ENCODE measurements at places on chromosomes 6 and 20.
A peak's percentile ranks its signal among the peaks of the same experiment; 100 is the strongest.

DNA sequence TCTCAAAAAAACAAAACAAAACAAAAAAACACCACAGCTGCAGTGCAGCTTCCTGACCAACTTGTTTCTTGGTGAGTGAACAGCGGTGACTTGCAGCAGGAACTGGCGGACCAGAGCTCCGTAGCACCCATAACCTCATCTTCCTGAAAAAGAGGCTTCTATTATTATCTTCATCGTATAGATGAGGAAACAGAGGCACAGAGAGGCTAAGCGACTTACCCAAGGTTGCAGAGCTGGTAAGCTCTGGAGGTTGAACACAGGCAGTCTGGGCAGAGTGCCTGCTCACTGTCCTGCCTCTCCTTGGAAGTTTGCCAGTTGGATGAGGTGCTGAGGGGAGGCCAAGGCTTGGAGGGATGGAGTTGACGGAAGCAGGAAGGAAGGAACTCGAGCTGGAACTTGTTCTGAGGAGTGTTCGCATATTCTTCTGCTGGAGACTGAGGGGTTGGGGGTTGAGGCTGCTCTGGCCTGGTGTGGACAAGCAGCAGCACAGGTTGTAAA lies 47.9 kb upstream of the CCDC167 start:
- DNase-seq, result no peak

GRCh38 chr20:60086821-60087562 lies 128.8 kb downstream of the CDH26 start:
- DNase-seq, result no peak

- DNase-seq, result no peak
These were observed 33.1 kb downstream of the PTPN1 start for GRCh38 chr20:50543326-50543725.

DNA sequence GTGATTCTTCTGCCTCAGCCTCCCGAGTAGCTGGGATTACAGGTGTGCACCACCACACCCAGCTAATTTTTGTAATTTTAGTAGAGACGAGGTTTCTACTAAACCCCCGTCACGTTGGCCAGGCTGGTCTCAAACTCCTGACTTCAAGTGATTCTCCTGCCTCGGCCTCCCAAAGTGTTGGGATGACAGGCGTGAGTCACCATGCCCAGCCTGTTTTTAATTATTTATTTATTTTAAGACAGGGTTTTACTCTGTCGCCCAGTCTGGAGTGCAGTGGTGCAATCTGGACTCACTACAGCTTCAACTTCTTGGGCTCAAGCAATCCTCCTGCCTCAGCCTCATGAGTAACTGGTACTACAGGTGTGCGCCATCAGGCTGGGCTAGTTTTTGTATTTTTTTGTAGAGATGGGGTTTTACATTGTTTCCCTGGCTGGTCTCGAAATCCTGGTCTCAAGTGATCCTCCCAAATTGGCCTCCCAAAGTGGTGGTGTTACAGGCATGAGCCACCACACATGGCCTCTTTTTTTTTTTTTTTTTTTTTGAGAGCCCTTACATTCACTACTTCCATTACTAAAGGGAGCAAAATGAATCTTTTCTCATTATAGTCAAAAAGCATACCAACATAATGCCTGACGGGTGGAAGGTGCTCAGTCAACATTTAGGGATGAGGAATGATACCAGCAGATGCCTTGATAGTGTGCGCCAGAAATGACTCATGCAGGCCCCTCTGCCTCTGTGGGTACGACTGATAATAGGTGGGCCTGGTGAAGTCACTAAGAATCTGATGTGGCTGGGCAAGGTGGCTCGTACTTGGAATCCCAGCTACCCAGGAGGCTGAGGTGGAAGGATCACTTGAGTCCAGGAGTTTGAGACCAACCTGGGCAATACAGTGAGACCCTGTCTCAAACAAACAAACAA lies 17.8 kb upstream of the RALGAPB start:
- DNase-seq, result no peak

DNA sequence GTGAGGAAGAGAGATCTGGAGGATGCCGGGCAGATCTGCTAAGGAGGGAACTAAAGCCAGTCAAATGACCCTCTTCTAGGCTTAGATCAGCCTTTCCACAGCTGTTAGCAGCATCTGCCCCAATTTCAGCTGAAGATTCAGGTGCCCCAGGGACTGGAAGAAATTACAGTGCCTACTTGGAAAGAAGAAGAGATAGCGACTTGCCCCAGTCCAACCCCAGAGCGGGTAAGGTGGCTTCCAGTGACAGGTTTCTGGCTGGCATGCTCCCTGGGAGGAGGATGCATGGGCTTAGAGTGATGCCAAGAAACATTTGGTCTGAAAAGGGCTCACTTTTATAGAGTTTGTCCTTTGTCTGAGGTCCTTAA lies 620 bp downstream of the TJAP1 start:
- no peak for DNase-seq

DNA sequence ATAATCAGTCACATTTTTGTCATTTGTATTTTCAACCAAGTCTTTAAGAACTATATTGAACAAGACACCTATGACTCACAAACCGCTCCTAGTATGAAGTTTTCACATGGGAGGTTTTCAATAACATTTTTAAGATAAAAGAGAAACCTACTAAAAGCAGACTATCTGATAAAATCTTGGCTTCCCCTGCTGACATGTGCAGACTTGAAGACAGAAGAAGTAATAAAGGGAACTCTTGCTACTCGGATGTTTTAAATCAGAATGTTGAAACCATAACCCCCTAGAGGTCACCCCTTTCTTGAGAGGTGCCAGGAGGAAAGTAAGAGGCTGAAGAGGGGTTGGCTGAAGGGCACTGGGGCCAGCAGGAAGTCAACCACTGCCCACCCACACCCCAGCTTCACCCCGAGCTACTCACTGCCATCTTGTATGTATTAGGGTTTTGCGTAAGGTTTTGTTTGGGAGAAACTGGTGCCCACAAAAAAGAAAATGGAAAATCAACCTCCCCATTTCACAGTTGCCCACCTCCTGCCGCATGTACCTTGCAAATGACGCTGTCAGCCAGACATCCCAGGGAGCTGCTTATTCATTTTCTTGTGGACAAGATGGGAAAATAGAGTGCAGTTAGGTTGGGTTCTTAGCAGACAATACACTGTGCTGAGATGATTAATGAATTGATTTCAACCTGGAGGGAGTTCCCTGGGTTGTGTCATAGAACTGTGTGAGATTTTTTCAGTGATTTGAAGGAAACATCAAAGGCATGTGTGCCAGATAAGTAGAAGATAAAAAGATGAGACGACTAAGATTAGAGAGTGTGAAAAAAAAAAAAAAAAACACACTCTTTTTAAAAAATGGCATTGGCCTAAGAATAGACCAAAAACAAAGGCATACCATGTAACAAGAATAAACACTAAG lies 83.2 kb upstream of the TAB2 start:
- peak; percentile 41 for DNase-seq

DNA sequence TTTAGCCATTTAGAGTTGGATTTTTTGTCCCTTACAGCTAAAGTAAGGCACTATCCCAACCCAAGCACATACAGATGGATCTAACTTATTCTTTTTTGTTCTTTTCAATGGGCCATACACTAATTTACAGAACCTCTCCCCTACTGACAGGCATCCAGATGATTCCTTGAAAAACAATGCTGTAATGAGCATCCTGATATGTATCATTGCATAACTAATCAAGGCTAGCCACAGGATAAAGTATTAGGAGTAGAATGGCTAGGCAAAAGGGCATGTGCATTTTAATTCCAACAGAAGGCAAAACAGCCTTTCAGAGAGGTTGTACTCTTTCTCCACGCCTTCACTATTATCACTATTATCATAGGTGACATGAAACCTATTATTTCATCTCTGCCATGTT lies 54.1 kb downstream of the ELOVL5 start:
- no peak for DNase-seq

GRCh38 chr6:136440203-136440602 lies 110.0 kb downstream of the MAP7 start:
- DNase-seq, result no peak

DNA sequence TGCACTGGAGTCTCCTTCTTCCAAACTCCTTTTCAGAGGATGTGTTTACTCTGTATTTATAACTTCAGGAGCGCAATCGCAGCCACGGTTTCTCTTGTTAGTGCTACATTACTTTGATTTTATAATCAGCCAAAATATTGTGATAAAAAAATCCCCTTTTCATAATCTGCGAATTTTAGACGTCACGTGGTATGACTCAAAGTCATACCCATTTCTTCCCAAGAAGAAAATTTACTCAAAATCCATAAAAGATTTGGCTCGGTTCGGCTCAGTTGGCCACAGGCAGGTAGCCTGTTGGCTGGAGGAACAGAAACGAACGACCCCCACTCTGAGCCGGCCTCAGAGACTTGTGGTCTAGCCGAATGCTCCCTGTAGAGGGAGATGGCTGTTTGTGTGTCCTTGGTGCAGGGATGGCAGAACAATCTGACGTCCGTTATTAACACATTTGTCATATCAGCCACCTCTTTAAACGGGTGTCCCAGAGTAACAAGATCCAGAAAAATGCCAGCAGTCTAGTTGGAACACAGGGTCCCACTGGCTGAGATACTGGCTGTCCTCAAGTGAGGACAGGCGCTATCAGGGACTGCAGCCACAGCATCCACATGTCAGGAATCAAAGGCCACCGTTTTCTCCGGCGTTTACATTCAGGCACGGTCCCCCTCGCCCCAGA lies 247.6 kb downstream of the DLL1 start:
- no peak for DNase-seq

GRCh38 chr20:20206788-20207187 lies 154.5 kb downstream of the CFAP61 start:
- no peak for DNase-seq

DNA sequence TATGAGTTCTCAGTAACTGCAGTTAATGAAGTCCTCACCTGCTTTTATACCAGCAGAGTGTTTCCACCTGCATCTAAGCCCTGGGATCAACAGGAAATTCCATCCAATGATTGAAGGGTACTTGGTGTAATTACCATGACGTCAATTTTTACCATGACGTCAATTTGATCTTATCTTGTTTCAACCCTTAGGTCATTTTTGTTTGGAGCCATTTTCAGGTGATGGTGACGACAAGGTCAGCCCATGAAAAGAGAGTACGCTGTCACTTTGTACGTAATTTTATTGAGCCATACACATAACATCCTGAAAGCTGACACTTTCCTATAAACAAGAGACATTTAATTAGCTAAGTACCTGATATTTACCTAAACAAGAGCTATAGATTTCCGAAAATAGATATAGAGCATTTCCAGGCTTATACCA lies at the start of gene CGA:
CGA (minus strand) TSS at position 20 of the 423 bp plus-strand sequence. CDS start 6,906 bp downstream, outside the sequence.
- no peak for DNase-seq

- DNase-seq, result no peak
These were observed 108.1 kb downstream of the PREX1 start for GRCh38 chr20:48719598-48720255.

DNA sequence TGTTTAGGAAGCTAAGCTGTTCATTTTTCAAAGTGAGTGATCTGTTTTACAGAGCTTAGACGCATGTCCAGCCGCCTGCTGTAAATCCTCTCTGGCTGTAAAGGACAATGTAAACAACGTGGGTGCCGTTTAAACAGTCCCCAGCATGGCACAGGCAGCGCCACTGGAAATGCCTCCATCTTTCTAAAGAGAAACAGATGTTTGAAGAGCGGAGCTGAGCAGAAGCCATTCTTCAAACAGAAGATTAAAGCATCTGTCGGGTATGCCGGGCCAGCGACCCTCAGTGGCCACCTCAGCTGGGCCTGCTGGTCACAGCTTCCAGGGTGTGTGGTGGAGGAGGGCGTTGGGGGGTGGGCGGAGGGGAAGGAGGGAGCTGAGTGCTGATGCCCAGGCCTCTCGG lies 138.6 kb downstream of the ERMARD start:
- DNase-seq, result no peak

GRCh38 chr20:10654250-10654610 lies 19.6 kb downstream of the JAG1 start:
- DNase-seq, result no peak

- DNase-seq, result no peak
These were observed 72.0 kb downstream of the SYNJ2 start for GRCh38 chr6:158053377-158054313.

GRCh38 chr6:144898052-144898689 lies 613.0 kb downstream of the UTRN start:
- no peak for DNase-seq

GRCh38 chr6:149441740-149442139 lies 41.7 kb downstream of the SUMO4 start:
- DNase-seq, result no peak

- no peak for DNase-seq
These were observed 47.5 kb upstream of the PROKR2 start for GRCh38 chr20:5364136-5364821.

DNA sequence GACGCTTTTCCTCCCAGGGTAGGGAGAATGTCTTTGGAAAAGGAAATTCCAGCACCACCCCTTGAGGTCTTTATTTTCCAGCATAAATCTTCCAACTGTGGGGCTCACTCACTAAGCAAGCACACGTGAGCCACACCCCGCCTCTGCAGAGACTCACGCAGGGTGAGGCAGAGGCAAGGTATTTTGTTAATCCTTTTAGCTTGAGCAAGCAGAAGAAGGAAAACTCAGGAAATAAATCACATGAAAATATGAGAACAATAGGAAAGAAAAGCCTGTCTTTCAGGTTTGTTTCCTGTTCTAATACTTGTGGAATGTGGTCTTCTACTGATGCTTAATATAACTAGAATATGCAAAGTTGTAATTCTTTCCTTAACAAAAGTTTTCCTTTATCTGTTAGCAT lies 4.1 kb upstream of the PHACTR2 start:
- no peak for DNase-seq

DNA sequence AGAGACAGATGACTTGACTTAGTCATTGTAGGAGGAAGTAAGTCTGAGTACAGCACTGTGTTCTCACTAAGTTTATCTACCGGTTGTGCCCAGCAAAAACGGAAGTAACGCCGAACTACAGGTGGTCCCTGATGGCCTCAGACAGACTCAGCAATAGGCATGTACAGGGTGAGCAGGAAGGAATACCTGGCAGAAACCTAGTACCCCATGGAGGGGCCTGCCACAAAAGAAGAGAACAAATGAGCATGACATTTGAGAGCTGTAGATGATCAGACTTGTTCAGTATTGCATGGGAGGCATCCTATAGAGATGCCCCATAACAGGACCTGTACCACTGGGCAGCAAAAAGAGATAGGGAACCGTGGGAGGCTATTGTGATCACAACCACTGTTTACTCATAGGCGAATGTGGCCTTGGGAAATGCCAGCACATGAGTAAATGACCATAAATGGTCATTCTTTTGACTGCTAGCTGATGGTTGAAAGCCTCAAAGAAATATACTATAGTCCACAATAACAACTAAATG lies 106.4 kb upstream of the TAB2 start:
- no peak for DNase-seq

- no peak for DNase-seq
These were observed 470.2 kb downstream of the ADGRB3 start for GRCh38 chr6:69105288-69105687.

DNA sequence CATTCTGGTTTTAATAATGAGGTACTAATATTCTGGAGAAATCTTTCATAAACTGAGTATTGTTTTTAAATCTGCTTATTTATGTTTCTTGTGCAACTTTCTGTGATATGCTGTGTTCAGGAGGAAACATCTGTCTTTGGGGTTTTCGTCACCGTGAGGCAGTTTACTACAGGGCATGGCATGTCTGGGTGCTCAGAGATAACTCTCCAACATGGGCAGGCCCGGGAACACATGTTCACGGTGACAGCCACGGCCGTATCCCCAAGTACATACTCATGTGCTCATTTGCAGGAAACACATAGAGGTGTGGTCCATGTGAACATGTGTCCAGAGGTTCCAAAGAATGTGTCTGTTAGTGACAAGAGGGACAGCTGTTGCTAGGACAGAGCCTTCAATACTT lies 62.1 kb upstream of the CNKSR3 start:
- DNase-seq, result no peak

All from activated naive CD4-positive, alpha-beta T cell treated with anti-CD3 and anti-CD28 coated beads, Interleukin-2, amount 50 U/mL, for 16 hours (primary cell).